ENCODE measurements at places on chromosomes 4 and X.
A peak's percentile ranks its signal among the peaks of the same experiment; 100 is the strongest.

- no peak for DNase-seq
Measured at GRCh38 chr4:40547789-40548132, 81.9 kb downstream of the RBM47 start.

GRCh38 chrX:47366041-47366722 is 4.2 kb upstream of the ZNF157 start:
- DNase-seq, result peak; percentile 82

DNA sequence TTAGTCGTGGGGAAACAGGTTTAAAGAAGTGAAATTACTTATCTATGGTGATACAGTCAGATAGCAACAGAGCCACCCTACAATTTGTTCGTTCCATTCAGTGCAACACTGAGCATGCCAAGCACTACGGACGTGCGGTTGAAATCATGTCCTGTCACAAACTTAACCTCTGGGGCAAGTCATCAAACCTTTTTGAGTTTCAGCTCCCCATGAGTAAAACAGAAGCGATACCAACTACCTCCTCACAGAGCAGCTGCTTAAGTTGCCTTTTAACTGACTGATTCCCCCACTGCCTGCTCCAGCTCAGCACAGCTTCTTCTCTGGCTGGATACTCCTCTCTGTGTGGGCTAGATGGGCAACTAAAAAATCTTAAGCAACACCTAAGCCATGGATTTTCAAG is 36.0 kb downstream of the LHFPL1 start:
- no peak for DNase-seq

DNA sequence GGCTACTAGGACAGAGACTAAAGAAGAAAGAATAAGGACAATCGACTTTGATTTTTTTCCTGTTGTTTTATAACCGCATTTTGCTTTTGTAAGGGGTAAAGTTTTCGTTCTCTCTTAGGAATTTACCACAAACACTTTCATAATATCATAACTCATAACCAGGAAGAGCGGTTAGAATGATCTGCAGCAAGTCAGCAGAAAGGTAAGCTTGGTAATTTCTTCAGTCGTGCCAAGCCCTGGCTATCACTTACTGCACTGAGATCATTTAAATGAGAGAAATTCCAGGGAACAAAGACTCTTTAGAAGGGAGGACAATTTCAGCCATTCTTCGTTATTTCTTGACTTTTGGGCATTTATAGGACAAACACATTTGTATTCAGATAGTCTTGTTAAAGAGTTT is 258.1 kb downstream of the UNC5C start:
- DNase-seq, result no peak

DNA sequence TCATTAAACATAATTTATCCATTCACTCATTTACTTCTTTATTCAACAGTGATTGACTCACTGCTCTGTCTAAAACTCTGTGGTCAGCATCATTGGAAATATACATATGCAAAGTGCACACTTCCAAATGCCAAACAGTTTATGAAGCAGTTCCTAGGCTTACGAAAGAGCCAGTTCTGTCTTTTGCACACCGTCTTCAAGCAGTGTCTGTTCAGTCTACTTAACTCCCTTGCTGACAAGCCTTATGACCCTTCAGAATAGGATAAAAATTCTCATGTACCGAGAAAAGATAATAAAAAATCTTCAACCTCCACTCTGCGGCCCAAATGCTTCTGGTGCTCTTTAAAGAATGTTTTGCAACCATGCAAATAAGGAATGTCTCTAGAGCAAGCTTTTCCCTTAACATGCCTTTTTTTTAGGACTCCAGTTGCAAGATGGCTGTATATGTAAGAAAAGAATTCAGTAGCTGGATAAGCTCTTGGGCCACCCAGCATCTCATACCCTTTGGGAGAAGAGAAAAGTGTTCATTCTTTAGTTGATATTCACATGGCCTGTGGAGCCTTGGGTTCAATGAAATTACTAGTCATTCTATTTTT is 1037.0 kb upstream of the SLIT2 start:
- no peak for DNase-seq

DNA sequence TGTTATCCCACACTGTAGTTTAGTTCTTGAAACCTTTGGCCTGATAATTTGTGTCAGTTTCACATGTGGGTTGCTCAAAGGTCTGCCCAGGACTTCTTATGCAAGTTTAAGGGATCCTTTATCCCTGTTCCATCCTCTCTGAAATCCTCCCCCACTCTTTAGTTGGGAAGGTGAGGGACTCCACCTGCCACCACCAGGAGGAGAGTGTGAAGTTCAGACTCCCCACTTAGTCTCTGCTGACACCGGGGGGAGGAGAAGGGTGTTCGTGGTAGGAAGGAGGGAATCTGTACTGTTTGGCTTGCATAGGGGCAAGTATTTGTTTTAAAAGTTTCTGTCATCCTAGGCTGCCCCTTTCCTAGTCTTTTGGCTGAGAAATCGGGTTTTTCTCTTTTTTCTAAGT is 211.8 kb downstream of the PPP4R3C start:
- no peak for DNase-seq

GRCh38 chr4:11626066-11626465 is 197.4 kb upstream of the HS3ST1 start:
- no peak for DNase-seq

DNA sequence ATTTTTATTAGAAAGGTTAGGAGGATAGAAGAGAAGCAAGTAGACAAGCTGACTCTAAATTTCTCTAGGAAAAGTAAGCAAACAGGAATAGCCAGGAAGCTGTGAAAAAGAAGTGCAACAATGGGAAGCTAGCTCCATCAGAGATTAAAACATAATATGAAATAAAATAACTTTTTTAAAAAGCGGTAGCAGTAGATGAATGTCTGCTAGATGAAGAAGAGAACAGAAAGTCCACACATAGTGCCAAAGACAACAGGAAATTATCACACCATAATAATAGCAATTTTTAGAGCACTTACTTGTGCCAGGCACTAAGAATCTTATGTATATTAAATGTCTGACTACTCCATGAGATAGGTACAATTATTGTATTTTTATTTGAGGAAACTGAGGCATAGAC is 53.5 kb downstream of the LRBA start:
- DNase-seq, result no peak

GRCh38 chr4:144316869-144317268 is 176.4 kb upstream of the GYPA start:
- no peak for DNase-seq

DNA sequence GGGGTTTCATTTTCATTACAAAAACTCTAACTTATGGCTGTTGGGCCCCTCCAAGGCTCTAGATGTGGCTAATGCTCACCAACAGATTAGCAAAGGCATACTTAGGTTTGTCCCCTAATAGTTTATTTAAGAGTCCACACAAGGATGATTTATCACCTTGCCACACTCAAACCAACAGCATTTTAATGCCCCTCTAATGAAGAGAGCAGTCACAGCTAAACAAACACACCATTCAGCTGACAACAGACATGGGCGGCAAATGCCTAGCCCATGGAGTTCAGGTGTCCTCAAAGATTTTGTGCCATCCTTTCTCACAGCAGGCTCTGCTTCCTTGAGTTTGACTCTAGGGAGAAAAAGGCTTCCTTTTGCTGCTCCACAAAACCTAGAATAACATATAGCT is 61.8 kb upstream of the CITED1 start:
- DNase-seq, result no peak

DNA sequence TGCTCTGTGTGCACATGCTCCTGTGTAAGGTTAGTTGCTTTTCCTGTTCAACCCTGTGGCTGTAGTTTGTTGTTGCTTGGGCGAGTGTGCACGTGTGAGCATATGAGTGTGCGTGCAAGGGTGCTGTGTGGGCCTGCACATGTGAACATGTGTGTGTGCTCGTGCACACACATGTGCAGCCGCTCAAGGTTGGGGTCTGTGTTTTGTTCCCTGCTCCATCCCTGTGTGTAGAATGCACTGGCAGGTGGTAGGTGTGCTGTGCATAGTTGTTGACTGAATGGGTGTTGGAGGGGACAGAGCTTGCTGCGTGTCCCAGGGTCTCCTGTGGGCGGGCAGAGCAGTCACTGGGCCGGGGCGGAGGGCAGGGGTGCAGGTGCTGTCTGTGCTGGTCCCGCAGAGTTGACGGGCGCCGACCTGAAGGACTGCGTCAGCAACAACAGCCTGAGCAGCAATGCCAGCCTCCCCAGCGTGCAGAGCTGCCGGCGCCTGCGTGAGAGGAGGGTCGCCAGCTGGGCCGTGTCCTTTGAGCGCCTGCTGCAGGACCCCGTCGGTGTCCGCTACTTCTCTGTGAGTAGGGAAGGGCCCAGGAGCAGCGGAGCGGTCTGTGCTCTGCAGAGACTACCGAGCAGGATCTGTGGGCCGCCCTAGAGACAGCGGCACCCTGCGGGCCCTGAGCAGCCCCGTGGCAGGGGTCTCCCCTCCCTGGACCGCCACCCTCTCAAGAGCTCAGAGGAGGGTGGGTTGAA is 27.9 kb upstream of the HGFAC start:
- DNase-seq, result peak; percentile 2

- no peak for DNase-seq
Measured at GRCh38 chr4:121269001-121269400, 104.9 kb upstream of the TNIP3 start.

- no peak for DNase-seq
Measured at GRCh38 chr4:67624939-67625338, 66.4 kb downstream of the STAP1 start.

DNA sequence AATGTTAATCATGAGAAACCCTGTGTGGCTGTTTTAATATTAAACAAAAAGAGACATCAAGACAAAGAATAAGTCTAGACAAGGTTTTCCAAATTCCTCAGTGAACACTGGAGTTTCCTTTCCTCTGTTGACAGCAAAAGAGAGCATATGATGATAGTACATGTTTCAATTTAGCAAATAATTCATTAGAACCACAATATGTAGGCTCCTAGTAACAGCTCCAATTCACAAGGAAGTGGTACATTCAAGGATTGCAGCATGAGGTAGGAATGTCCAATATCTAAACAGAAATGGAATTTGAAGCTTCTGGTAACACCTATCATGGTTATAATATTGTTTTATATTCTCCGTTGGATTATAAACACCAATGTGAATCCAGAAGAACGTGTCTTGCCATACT is 203.8 kb upstream of the TECRL start:
- DNase-seq, result no peak

- no peak for DNase-seq
Measured at GRCh38 chrX:148878371-148878770, 378.0 kb downstream of the AFF2 start.

GRCh38 chr4:47837094-47837907 is 566 bp downstream of the CORIN start:
- DNase-seq, result peak; percentile 43

DNA sequence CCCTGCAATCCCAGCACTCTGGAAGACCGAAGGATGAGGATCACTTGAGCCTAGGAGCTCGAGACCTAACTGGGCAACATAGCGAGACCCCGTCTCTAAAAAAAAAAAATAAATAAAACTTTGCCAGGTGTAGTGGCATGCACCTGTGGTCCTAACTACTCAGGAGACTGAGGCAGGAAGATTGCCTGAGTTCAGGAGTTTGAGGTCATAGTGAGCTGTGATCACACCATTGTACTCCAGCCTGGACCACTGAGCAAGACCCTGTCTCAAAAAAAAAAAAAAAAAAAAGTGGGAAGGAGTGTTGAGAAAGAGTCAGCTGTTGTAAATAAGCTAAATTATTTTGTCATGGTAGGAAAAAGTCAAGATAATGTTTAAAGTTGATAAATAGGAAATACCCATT is 27.5 kb upstream of the IQSEC2 start:
- no peak for DNase-seq

DNA sequence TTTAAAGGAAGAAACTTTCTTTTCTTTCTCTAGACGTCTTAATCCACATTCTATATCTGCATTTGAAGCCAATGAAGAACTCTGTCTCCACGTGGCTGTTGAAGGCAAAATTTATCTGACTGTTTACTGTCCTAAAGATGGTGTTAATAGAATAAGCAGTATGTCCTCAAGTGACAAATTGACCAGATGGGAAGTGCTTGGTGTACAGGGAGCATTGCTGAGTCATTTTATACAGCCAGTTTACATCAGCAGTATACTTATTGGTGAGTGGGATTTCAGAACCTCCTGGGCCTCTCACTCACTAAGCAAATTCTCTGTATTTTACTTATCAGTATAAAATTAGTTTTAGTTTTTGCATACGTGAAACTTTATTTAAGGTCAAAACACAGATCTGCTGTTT is 33.7 kb downstream of the ADAD1 start:
- DNase-seq, result no peak

DNA sequence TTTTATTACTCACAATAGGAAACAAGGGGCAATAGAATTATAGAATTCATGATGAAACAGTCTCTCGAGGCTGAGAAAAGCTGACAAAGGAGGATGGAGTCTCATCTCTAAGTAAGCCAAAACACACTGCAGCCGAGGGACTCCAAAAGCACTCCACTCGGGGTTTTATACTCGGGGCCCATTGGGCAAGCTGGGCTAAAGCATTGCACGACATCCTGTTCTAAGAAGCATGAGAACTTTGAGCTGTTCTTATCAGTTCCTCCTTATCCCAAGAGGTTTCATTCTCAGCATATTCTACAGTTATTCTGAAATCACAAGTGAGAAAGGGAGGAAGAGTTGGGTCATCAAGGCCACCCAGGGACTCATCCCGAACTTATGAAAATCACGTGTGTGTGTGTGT is 1475.5 kb downstream of the PCDH18 start:
- DNase-seq, result no peak

GRCh38 chr4:25799522-25799921 is 63.3 kb downstream of the SEL1L3 start:
- no peak for DNase-seq

DNA sequence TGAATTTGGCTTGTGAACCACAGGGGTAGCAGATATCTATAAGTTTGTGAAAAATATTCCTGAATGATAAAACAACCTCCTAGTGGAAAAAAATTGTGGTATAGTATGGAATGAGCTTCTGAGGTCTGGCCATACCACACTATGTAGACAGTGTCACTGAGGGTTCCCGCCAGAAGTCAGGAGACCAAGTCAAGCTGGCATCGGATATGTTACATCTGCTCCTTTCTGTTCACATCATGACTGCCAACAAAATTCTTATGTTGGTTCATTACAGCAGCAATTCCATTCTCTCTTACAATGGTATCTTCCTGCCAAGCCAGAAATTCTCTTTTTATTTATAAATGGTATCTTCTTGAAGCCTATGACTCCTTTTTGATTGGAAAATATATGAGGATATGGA is 273.0 kb downstream of the PPP3CA start:
- DNase-seq, result no peak

GRCh38 chrX:81120936-81121371 is 80.8 kb downstream of the HMGN5 start:
- DNase-seq, result no peak

DNA sequence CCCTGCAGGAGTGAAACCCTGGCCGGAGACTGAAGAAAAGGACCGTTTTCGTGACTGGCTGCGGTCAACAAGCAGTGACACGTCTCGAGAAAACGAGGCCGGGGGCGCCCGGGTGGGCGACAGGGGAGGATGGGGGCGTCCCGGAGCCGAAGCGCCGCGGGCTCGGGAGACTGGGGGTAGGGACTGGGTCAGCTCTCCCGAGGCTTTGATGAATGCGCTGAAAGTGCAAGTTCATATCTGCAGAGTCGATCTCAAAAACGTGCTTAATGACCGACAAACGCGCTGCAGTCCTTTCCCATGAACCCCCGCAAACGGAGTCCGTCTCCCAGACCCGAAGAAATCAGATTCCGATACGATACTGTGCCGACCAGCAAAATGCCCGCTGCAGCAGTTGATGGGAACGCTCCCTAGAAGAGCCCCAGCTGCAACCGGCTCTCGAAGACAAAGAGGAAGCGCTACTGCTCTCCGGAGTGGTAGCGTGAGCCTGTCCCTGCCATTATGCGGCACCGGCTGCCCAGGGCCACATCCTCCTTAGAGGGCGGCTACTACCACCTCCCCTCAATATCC is 806 bp upstream of the CD99L2 start:
- peak; percentile 50 for DNase-seq
